ENCODE measurements at places on chromosomes 12 and 14. TPM values are rescaled to one million over a fixed set of nuclear protein-coding genes. Genes with fewer than 3 reads are reported as not detected.

Gene COX8C
- not detected for polyA plus RNA-seq

DNA sequence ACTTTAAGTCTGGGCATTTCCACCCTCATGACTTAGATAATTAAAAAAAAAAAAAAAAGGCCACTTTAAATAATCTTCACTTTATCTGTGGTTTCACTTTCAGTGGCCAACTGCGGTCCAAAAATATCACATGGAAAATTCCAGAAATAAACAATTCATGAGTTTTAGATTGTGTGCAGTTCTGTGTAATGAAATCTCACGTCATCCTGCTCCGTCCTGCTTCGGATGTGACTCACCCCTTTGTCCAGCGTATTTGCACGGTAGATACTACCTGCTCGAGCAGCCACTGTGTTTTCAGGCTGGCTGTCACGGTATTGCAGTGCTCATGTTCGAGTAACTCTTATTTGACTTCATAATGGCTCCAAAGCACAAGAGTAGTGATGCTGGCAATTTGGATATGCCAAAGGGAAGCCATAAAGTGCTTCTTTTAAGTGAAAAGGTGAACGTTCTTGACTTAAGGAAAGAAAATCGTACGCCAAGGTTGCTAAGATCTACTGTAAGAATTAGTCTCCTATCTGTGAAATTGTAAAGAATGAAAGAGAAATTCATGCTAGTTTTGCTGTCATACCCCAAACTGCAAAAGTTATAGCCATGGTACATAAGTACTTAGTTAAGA is 2.4 kb downstream of the E2F7 start:
- peak; percentile 80 for DNase-seq

- peak; percentile 25 for DNase-seq
Observed at GRCh38 chr12:59929110-59929509, 333.3 kb downstream of the SLC16A7 start.

DNA sequence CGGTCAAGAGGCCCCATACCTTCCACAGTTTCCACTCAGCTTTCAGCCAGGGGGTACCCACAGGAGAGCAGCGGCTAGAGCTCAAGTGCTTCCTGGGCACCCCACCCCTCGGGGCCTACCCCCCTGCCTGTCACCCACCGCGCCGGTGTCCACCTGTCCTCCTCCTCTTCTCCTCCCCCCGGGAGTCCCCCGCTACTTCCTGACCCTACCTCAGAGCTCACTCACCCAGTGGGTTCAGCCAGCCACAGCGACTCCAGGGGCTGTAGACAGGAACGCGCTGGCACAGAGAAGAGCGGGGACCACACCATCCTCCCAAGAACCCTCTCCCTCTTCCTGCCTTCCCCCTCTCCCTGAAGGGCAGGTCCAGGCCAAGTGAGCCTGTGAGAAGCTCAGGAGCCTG is 123.0 kb downstream of the ESRRB start:
- DNase-seq: no peak
